NCI-H1417 treated with DMSO at 0.1 percent for 48 hours (cell line): ENCODE measurements at places on chromosomes 7 and 10.

DNA sequence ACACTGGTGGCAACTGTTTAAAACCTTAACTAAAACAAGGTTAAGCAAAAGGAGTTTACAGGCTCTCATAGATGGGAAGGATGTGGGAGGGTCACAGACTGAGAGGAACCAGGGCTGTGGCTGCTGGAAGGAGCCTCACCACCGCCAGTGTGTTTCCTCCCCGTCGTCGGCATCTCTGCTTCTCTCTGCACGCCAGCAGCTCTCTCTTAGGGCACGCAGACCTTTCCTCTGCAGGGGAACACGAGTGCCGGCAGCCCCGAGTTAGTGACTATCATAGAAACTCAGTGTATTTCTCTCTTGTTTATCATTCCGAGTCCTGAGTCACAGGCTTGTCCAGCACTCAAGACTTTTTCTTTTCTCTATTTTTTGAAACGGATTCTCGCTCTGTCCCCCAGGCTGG lies 8.1 kb upstream of the SH2D4B start:
- DNase-seq, result no peak

- DNase-seq, result no peak
Observed at GRCh38 chr7:83681200-83681778, 32.4 kb upstream of the SEMA3E start.

- no peak for DNase-seq
Observed at GRCh38 chr10:70508912-70509756, 30.6 kb downstream of the PALD1 start.

DNA sequence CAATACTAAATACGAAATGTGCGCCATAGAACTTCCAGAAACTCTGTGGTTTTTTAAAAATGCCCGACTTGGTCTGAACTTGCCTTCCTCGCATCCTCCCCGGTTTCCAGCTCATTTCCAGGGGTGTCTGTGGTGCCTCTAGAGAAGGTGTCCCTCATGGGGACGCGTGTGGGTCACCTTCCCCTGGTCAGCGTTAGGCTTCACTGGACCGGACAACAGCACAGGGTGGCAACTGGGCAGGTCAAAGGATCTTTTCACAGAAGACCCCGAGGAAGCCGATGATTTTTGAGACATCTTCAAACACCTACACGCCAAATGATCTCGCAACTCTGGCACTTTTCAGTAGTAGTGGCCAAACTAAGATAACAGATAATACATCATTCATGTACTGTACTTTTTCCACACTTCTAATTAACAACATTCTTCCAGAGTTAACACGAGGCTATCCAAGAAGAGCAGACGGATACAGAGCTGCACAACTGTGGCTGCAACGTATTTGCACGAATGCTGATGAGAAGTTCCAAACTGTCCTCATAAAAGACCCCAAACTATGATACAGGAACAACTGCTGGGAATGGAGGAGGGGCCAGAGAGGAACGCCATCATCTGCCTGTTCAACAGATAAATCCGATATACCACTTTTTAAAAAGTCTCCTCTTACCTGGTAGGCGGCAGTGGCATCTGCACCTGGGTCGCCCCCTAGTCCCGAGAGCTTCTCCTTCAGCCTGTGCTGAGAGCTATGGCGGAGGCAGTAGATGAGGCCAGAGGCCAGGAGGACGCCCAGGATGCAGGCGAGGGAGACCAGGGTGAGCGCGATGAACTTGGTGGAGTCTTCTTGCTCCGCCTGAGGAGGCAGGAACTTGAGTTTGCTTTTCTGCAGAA lies 345.5 kb downstream of the DNAJB6 start:
- DNase-seq, result no peak

GRCh38 chr10:99394761-99395386 lies 35.5 kb downstream of the GOT1 start:
- no peak for DNase-seq

DNA sequence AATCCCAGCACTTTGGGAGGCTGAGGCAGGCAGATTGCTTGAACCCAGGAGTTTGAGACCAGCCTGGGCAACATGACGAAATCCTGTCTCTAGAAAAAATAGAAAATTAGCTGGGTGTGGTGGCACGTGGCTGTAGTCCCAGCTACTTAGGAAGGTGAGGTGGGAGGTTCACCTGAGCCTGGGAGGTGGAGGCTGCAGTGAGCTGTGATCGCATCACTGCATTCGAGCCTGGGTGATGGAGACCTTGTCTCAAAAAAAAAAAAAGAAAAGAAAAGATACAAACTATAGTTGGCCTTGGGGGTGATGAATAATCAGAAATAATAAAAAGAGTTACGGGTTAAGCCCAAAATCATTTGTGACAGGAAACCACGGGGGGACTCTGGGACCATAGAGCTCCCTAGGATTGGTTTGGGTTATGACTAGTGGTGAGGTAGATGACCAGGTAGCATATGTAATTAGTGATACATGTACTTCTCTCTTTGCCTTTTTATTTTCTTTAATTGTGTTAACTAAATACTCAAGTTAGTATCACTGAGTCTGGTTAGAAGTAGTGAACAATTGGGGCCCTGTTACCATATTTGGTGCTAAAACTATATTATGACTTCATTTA lies 10.4 kb upstream of the ASCC1 start:
- no peak for DNase-seq

GRCh38 chr10:46514899-46515298 lies 41.6 kb downstream of the GPRIN2 start:
- DNase-seq, result no peak

- DNase-seq, result no peak
Observed at GRCh38 chr10:34341473-34341872, 473.6 kb downstream of the PARD3 start.

DNA sequence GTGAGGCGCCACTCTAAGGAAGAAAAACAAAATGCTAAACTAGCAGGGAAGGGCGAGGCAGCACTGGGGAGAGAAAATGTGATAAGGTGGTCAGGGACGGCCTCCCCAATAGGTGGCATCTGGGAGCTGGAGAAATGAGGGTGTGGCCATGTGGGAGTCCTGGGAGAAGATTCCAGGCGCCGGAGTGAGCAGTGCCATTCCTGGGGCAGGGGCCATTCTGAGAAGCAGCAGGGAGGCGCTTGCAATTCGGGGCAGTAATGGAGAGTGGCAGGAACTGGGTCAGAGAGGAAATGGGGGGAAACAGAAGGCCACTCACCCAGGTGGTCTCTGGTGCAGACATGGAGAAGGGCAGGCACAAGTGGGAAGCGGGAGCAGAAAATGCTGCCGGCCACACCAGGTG lies 61.8 kb upstream of the LRRC18 start:
- DNase-seq, result no peak

DNA sequence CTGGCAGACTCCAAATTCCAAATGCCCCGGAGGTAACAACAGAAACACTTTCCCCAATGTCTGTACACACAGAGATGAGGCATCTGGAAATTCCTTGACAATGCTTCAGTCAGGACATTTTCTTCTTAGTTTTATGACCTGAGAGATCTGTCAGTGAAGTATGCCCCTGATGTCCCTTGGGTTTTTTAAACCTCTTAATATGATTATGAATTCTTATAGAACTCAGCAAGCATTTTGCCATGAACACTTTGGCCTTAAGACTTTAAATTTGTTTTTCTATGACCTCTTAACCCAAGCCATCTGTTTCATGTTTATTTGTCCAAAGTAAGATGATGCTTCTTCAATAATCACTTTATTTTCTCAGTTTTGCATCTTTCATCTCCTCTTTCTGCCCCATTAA lies 1206.2 kb downstream of the GATA3 start:
- DNase-seq, result no peak

GRCh38 chr7:49852619-49853462 lies 79.4 kb downstream of the VWC2 start:
- no peak for DNase-seq

GRCh38 chr7:33805630-33806233 lies 99.6 kb upstream of the BMPER start:
- DNase-seq, result no peak

GRCh38 chr7:27242555-27243339 lies at the start of gene EVX1:
EVX1 (plus strand) TSS chr7:27242802; CDS start chr7:27243031, 229 bp downstream.
- no peak for DNase-seq

DNA sequence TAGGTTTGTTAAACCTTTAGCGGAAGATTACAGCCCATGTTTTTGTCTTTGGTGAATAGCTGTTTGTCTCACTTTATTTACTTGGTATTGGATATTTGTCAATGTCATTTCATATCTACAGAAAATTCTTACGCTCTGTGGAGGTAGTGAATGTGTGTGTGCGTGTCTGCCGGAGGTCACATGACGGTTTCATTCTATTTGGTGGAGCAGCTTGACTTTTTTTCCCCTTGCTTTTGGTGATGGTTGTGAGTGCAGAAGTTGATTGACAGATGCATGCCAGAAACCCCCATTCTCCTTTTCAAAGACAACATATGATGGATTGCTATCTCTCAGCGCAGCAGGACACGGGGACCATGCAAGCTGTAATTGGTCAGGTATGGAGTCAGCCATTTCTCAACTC lies at the start of gene POU6F2:
Gene POU6F2 (plus strand): TSS at position 225 of the 400 bp plus-strand sequence. CDS start 45 bp downstream, at position 270.
- DNase-seq, result no peak

GRCh38 chr10:125479059-125479458 lies 203.9 kb downstream of the TEX36 start:
- no peak for DNase-seq

GRCh38 chr7:1012004-1012715 lies 29.2 kb downstream of the CYP2W1 start:
- DNase-seq, result no peak

DNA sequence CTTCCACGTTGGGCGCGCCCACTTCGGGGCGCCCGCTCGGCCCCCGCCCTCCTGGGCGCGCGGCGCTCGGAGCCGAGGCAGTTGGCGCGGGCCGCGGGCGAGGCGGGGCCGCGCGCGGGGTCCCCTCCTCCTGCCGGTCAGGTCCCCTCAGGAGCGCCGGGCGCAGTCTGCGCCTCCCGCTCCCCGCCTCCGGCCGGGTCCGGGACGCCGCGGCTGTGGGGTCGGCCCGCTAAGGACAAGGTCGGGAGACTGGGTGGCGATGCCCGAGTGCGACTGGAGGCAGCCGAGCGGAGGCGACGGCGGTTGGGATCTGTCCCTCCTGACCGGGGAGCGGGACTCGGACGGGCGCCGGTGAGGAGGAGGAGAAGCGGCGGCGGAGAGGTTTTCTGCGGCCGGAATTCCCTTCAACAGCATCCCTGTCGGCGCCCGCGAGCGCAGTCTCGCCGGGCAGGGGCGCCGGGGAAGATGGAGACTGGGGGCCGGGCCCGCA lies at the start of gene ATRNL1:
Gene ATRNL1 (plus strand): TSS at position 80 of the 490 bp plus-strand sequence. CDS start 386 bp downstream, at position 466.
- DNase-seq, result no peak

GRCh38 chr7:48087349-48087748 lies 1.7 kb upstream of the UPP1 start:
- no peak for DNase-seq

DNA sequence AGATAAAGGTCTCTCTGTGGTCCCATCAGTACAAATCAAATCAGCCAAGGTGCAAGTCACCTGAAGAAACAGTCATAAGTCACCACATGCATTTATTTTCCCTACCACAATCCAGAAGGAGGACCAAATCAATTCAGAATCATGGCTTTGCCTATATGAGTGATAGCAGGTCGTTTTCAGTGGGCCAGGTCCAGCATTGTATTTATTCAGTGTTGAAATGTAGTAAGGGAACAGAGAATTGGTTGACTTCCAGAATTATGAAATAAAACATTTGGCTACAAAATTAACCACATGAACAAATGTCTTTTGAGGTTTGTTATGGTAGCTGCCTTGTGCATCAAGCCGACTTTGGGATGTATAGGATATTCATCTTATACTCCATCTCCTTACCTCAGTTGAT lies 88.4 kb downstream of the POLR1F start:
- no peak for DNase-seq

DNA sequence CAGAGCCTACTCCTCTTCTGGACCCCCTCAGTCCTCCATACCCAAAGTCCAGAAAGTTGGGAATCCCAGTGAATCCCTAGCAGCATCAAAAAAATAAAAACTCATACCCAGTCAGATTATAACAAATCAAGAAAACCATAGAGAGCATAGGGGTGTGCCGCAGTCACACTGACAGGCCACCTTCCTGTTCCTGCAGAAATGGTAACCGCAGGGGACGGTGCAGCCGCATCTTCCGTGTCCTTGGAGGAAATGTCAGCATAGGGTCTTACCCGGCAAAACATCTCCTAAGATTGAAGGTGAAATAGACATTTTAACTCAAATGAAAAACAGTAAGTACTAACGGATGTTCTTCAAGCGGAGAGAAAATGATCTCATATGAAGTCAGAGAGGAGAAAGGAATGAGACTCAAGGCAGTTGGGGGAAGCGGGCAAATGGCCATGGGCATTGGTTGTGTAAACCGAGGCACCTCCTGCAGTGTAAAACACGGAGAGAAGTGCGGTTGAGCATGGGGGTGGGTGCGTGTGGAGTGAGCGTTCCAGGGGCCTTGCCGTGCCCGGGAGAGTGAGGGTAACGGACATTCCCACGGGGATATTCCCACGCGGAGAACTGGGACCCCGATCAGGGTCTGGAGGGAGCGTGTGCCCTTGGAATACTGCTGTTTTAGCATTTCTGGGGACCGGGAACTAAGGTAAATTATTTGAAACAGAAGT lies 110.8 kb downstream of the NKX6-2 start:
- no peak for DNase-seq

GRCh38 chr7:44964384-44964830 lies 14.4 kb downstream of the MYO1G start:
- no peak for DNase-seq

GRCh38 chr7:96380111-96380512 lies 58.2 kb upstream of the SLC25A13 start:
- no peak for DNase-seq

GRCh38 chr10:100518761-100519241 lies 860 bp downstream of the SEC31B start:
- DNase-seq, result no peak

GRCh38 chr7:24834128-24834798 lies 77.0 kb upstream of the GSDME start:
- no peak for DNase-seq

DNA sequence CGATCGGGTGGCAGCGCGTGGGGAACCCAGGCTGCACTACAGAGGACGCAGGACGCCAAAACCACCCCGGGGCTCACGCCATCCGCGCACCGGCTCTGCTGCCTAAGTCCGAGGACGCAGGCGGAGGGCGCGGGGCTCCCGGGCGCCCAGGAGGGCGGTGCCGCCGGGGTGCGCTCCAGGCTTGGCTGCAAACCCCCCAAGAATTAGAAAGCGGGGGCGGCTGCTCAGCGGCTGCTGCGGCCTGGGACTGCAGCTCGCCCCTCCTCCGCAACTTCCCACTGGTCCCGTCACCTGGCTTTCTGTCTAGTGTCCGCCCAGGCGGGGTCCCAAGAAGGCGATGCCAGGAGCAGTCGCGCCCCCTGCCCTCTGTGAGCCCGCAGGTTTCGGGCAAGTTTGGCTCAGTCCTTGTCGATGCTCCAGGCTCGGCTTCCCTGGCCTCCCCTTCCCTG lies 1.7 kb upstream of the POU6F2 start:
- no peak for DNase-seq

GRCh38 chr10:129165076-129165720 lies 301.8 kb upstream of the MGMT start:
- DNase-seq, result no peak

GRCh38 chr7:42189535-42189934 lies 47.5 kb downstream of the GLI3 start:
- no peak for DNase-seq

DNA sequence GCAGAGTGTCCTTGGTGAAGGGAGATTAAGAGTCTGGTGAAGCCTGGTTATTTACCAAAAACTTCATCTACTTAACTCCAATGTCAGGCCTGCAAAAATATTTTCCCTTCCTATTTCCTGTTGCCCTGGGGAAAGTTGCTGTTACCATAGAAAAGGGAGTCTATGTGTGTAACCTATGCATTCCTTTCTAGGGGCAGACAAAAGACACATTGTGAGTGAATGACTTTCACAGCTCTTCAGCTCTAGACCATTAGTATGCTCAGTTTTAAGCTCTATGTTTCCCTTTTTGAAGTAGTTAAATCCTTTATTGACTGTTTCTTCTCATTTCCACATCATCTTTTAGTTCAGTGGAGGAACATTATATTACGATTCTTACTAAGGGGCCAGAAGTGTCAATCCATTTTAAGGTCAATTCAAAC lies 45.6 kb upstream of the SGCE start:
- DNase-seq, result no peak

GRCh38 chr10:5895804-5896203 lies 5.8 kb downstream of the FBH1 start:
- DNase-seq, result no peak
